T-cell (primary cell): ENCODE measurements at places on chromosomes 1 and 21. TPM values are rescaled to one million over a fixed set of nuclear protein-coding genes. Genes with fewer than 3 reads are reported as not detected.

FLG2 gene
- total RNA-seq, result not detected

MMP23B gene
- total RNA-seq, result 6.8 TPM

KANK4 gene
- total RNA-seq, result not detected

ECM1 gene
- 0.25 TPM for total RNA-seq

LAPTM5 gene
- 529 TPM for total RNA-seq

FYB2 gene
- not detected for total RNA-seq

TAL1 gene
- total RNA-seq, result 0.28 TPM

CTXND2 gene
- total RNA-seq, result not detected

CLCA1 gene
- total RNA-seq, result 0.23 TPM

DNA sequence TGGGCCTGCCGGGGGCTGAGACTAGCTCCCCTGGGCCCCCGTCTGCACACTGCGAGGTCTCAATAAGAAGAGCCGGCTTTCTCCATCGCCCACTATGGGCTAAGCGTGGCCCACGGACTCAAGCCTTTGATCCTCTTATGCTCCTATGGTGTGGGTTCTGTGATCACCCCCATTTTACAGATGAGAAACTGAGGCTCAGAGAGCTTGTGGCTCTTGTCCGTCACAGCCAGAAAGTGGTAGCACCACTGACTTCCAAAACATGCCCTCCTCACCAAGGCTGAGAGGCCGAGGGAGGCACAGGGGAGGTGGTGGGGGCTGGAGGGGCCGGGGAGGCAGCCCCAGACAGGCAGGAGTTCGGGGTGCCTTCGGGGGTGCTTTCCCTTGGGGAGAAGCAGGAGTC, 39.0 kb upstream of the CASZ1 start:
- DNase-seq, result no peak

DNA sequence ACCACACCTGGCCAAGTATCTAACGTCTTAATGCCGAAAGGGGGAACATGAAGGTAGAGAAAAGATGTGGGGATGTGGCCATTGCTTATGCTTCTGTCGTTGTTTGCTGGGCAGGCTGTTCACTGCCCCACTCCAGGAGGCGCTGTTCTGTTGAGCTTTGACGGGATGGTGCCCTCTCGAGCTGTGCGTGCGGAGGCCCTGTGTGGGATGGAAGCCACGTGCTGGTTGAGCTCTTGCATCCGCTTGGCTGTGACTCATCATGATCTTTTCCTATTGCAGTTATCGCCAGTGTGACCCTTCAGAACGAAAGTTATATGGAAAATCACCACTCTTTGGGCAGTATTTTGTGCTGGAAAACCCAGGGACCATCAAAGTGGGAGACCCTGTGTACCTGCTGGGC, 26.3 kb downstream of the MTARC1 start:
- no peak for DNase-seq

- DNase-seq, result no peak
Measured at GRCh38 chr1:102434421-102434820, 437.7 kb upstream of the OLFM3 start.

- no peak for DNase-seq
Measured at GRCh38 chr21:25501462-25501861, 105.8 kb downstream of the MRPL39 start.

DNA sequence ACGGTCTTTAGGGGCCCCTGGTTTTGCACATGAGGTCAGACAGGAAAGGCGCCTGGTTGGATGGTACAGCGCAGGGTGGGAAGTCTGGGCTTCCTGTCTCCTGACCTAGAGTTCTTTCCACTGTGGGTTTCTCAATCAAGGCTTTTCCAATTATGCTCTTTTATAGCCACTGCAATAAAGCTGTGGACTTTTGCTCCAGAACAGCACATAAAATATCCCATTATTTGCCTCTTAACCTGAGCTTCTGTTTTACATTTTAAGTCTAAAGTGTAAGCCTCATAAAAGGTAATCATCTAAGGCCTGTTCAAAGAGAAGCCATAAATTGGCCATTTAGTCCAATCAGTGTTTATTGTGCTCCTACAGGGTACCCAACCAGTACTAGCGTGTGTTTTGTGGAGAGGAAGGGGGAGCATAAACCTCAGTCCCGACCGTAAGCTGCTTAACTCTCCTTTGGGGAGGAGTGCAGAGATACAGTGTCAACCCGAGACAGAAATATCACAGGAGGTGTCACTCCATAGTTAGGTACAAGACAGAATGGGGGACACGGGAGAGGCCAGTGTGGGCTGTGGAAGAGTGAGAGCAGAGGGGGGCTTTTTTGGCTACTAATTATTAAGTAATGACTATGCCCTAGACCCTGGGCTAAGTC, 270.0 kb downstream of the TRABD2B start:
- DNase-seq, result no peak

GRCh38 chr1:68454534-68454933, 4.8 kb upstream of the RPE65 start:
- no peak for DNase-seq

- DNase-seq, result no peak
Measured at GRCh38 chr1:14875524-14876509, 277.3 kb downstream of the KAZN start.

DNA sequence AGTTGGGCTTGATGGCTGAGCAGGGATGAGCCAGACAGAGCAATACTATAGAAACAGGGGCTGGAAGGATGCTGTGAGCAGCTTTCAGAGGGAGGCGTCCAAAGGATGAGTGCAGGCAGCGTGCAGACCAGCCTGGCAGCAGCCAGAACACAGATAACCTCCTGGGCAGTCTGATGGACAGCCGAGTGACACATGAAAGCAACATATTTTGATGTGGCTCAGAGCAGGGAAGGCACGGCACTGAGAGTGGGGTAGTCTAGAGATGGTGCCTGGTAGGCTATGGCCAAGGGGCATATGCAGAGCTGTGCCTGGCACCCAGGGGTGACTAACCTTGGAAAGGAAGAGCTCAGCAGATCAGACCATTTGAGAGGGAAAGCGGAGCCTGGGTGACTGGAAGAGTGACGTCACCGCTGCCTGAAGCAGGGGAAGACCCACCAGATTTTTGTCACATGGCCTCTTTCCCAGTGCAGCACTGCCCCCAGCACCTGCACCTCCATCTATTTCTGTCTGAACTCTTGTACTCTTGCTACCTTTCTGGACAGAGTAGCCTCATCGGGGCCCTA, 3.6 kb downstream of the PINK1 start:
- DNase-seq, result no peak
